ENCODE measurements at places on chromosomes 5 and 9.

GRCh38 chr9:125337236-125337635 is 75.6 kb downstream of the GAPVD1 start:
- no peak for DNase-seq

DNA sequence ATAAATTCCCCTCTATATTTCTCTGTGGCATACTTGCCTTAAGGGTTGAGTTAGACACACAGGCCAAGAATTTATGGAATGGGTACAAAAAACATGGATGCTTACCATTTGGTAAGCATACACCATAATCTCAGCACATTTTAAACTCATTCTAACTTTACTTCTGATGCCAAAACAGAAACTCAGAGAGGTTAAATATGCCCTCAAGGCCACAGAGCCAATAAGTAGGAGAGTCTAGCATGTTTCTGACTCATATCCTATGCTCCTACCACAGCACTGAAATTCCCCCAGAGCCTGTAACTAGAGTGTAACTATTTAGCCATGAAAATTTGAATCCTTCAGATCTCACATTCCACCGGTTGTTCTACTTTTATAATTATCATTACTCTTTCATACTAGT is 559.7 kb downstream of the ACTL7B start:
- DNase-seq, result no peak

DNA sequence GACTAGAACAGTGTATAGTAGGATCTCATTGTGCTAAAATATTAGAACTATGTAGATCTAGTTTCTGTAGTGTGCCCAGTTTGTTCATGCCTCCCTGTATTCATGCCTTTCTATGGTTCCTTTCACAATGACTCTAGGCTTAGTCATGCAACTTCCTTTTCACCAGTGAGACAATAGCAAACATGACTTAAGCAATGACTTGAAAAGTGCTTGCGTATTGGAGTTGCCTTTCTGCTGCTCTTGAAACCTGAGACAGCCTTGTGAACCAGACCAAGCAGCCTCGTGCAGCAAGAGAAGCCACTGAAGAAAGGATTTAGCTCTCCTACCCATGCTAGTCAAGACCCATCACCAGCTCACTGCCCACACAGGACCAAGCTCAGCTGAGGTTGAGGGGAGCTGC is 294.5 kb upstream of the TAS2R1 start:
- no peak for DNase-seq

DNA sequence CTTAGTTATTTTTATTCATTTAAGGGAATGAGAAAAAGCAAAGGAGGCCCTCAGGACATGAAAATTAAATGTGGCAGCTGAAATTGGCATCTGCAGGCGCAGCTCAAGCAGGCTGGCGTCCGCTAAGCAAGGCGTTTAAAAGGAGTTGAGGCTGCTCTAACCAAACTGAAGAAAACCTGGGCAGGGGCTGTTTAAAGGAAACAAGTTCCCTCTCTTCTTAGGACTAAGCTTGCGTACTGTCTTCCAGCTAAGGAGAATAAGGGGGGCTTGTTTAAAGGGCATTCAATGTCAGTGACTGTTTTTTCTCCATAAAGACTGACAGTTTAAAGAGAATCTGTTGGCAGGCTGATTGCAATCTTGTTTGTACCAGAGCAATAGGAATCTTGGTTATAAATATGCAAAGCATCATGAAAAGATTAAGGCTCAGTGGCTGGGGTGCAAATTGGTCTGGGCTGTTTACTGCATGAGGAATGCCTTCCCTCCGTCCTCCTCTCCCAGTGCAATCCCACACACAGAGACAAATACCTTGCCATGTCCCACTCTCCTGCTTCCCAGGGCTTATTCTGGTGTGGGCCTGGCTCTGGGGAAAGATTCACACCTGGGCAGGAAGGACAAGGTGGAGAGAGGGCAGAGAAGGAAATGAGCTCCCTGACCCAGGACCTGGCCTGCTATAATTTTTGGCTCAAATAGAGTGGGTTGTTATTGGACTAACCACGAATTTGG is 85.9 kb upstream of the LIFR start:
- no peak for DNase-seq

DNA sequence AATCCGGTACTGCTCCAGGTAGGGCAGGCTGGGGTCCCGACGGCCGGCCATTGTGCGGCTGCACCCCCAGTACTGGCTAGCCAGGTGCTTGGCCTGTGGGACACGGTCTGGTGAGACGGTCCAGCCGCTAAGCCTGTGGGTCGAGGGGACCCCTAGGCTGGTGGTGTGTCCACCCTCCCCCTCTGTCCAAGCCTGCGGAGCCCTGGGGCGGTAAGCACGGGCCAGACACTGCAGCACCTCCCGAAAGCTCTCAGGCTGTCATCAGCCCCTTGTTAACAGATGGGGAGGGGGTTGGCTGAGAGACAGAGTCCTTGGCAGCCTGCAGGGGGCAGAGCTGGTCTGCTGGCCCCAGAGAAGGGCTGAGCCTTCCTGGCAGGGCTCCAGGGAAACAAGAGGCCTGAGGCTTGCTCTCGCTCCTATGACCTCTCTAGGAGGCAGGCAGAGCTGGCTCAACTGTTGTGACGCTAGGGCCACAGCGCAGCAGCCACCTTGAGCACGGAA is 11.8 kb upstream of the MRNIP start:
- DNase-seq, result no peak

DNA sequence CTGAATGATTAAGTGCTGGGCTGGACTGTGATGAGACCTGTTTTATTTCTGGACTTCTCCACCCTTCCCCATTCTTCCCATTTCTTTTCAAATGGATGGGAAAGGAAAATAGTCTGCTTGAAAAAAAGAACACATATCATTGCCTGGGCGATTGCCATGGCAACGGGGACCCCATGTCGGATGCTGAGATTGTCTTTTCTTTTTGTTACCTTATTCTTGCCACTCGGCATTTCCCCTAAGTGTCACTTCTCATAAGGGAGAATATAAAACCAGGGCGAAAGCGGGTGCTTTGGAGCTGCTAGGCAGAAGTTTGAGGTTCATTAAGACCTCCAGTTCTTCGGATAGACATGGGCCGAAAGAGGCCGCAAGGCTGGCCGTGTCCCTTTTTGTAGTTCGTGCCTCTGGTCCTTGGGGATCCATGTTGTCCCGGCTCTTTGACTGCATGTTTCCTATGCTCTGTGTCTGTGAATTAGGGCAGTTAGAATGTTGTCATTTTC is 763 bp downstream of the FGD3 start:
- DNase-seq, result no peak

Data from SK-N-MC (cell line).